Hippocampal formation (tissue), 2 donors: ENCODE measurements at places on chromosomes 3 and 15.

- DNase-seq = no peak
Observed at GRCh38 chr3:58043933-58044332, 35.7 kb downstream of the FLNB start.

DNA sequence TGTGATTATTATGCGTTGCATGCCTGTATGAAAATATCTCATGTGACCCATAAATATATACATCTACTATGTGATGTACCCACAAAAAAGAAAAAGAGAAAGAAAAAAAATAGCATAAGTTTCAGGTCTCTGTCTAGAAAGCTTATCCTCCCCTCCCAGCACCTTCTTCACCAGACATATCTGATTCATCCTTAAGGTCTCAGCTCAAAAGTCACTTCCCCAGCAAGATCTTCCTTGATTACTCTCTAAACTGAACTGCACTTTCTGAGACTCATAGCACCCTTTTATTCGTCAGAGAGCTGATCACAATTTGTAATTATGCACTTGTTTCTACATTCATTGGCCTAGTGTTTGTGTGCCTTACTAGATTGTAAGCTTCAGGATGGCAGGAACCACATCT, 11.1 kb upstream of the PTPN9 start:
- DNase-seq = no peak

DNA sequence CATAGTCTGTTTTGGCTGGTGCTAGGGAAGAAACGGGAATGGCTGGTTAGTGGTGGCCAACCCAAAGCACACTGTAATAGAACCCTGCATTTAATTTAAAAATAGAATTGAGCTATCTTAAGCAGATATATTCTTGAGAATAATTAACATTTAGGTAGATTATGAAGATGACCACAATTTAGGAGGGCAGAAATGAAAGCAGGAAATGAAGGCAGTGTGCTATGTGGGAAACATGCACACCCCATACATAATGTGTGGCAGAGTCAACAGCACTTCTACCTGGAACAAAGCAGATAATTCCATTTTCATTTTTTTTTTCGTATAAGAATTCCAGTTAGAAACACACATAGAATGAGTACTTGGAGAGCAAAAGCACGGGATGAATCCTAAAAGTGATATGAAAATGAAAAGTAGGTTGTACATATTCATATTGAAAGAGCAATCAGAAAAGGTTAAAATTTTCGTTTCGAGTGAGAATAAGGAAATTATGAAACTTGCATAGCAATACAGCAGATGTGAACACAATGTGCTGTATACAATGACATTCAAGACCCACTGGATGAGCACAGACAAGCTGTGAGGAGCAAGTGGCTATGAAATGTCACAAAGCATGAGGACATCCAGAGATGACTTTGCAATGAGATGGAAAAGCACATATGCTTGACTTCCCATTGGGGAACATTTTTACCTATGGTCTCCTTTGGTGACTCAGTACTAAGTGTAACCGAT, 102.6 kb downstream of the TFG start:
- DNase-seq = no peak

DNA sequence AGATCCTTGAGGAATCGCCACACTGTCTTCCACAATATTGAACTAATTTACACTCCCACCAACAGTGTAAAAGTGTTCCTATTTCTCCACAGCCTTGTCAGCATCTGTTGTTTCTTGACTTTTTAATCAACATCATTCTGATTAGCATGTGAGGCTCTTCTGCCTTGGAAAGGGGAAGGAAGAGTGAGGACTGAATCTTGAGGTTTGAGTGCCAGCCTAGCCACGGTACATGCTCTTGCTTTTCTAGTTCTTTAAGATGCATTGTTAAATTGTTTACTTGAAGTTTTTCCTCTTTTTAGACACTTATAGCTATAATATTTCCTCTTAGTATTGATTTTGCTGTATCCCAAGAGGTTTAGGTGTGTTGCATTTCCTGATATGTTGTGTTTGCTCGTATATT, 596.1 kb downstream of the OTOL1 start:
- no peak for DNase-seq

DNA sequence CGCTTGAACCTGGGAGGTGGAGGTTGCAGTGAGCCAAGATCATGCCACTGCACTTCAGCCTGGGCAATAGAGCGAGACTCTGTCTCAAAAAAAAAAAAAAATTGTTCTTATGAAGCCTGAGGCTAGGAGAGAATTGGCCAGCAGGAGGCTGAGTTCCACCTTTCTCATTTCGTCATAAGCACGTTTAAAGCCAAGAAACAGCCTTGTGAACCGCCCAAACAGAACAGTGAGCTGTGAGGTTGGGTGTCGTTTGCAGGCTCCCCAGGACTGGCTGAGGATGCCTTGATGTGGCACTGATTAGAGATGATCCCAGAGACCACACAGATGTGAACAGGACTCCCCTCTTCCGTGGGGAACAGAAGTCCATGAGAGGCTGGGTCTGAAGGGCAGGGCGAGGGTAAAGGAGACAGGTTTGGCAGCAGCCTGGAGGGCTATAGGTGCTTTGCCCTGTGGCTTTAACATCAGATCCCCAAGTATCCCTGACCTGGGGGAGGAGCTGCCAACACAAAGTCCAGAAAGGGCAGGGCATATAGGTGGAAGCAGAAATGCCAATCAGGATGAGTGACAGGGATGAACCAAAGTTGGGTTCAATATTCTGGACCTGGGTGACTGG, 52.9 kb downstream of the CLEC3B start:
- no peak for DNase-seq

- DNase-seq = no peak
Observed at GRCh38 chr3:139577909-139578308, 38.4 kb upstream of the RBP1 start.

DNA sequence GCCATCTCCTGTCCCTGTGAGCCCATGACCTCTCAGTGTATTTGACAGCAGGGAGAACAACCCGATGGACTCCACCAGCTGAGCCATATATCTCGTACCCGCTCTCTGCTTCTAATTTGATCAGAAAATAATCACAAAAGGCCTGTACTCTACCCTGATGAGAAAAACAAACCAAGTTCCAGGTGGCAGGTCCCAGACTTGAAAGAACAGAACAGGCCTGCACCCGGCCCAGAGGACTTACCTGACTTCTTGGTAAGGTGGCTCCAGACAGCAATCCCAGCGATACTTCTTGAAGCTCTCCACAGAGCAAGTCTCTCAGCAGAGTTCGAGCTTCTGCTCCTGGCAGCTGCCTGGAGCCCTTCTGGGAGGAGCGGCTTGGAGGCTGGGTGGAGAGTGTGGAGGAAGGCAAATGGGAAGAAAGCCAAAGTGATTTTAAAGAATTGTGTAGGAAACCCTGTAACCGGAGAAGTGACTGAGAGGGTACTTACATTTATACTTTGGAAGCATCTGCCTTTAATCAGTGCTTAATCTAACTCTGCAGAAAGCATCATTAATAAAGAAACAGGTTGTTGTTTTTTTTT, 91.6 kb downstream of the SCN11A start:
- no peak for DNase-seq
